ENCODE measurements at places on chromosomes 16 and 17. TPM values are rescaled to one million over a fixed set of nuclear protein-coding genes. Genes with fewer than 3 reads are reported as not detected.

The ANKFN1 gene
- total RNA-seq = 0.13 TPM

- no peak for DNase-seq
- H3K4me3 ChIP-seq = no peak overlapping the region
- peaks cover 2% of the 10 kb centered on the region for H3K27me3 ChIP-seq
- no peak overlapping the region for H3K27ac ChIP-seq
Observed at GRCh38 chr16:49336581-49336980, 37.0 kb upstream of the C16orf78 start.

The EPX gene
- 0.09 TPM for total RNA-seq

The CHMP6 gene
- 7.8 TPM for total RNA-seq

GRCh38 chr17:79607940-79608623, 2.8 kb downstream of the RBFOX3 start:
- peak; percentile 32 for DNase-seq
- no peaks in the 10 kb centered on the region for H3K36me3 ChIP-seq
- H3K4me3 ChIP-seq = no peak overlapping the region
- H3K4me1 ChIP-seq = peaks cover 16% of the 10 kb centered on the region
- H3K27me3 ChIP-seq = peaks cover 93% of the 10 kb centered on the region
- H3K27ac ChIP-seq = no peak overlapping the region

Measured in muscle of leg (tissue), 16 donors.